Kidney (tissue), 22 donors: ENCODE measurements at places on chromosomes 16 and 17. TPM values are rescaled to one million over a fixed set of nuclear protein-coding genes. Genes with fewer than 3 reads are reported as not detected.

DNA sequence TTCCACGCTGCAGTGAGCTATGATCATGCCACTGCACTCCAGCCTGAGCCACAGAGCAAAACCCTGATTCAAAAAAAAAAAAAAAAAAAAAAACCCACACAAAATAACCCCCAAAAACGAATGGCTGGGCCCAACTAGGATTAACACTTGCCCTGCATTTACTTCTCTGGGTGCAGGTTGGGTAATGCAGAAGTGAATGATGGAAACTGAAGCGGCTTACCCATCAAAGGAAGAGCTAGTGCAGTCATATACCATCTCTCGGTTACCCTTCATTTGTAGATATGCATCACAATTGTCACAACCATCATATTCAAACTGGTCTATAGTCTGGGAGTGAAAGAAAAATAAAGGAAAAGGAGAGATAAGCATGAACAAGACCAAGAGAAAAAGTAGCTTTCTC, 819 bp downstream of the SUPT4H1 start:
- no peak for DNase-seq

- DNase-seq: peak; percentile 87
Measured at GRCh38 chr17:40443196-40443987, at the start of gene IGFBP4. Gene IGFBP4, plus strand, starts transcription at chr17:40443450. Its CDS starts 286 bp downstream, at chr17:40443736.

- DNase-seq: peak; percentile 59
Measured at GRCh38 chr17:79831265-79832217, 7.7 kb downstream of the CBX4 start.

GRCh38 chr16:20821682-20822081, 15.4 kb downstream of the REXO5 start:
- DNase-seq: no peak

DNA sequence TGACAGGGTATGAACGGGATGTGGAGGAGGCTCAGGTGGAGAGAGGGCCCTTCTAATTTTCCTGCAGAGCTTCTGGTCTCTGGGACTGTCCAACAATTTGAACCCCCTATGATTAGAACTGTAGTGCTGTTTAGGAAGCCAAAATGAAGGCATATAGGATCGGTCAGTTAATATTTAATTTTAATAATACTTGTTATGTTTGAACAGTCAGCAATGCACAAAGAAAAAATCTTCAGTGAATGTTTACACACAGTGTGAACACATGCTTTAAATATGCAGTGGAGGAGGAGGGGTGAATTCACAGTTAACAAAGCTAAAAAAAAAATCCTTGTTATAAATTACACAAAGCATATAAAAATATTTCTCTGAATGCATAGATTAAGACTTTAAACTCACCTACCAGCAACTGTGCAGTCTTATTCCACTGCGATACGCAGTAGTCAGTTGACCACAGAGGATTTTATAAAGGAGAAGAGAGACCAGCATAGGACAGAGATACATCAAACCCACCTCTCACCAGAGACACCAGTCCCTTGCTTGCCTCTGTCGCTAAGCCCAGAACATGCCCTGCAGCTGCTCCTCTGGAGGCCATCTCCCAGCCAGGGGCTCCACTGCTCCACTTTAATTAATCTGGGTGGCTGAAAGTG, 14.6 kb downstream of the ANKRD40 start:
- DNase-seq: no peak

- no peak for DNase-seq
Measured at GRCh38 chr16:72162105-72162692, 9.8 kb downstream of the PMFBP1 start.

DNA sequence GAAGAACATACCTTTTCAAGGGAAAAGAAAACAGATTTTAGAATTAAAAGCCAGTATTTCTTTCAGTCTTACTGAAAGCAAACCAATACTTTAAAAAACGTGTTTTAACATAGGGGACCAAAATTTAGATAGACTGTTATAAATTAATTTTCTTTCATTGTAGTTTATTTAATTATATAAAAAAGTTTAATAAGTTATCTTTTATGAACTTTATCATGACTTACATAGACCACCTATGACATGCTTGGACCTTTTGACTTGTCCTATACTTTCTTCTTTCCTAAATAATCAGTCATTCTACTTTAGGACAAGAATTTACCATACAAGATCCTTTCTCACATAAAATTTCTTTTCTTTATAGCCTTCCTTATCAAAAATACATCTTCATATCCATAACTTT, 102.0 kb upstream of the HAS3 start:
- no peak for DNase-seq

DNA sequence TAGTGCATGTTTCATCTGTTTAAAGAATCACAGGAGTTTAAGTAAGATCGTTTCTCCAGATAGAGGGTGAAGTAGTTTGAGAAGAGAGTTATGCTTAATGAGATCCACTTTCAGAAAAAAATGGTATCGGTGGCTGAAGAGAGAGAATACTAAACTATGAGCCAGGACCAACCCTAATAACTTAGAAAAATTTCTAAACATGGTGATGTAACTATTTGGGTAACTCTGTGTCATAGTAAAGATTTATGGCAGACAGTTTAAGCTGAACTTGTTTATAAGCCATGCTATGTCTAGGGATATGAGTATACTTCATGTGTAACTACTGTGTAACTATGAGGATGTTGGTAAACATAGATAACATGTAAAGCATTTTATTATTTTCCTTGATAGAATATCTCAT, 489.5 kb downstream of the KCNJ2 start:
- DNase-seq: no peak

GRCh38 chr17:48553826-48554225, 8.9 kb upstream of the HOXB2 start:
- DNase-seq: no peak

DNA sequence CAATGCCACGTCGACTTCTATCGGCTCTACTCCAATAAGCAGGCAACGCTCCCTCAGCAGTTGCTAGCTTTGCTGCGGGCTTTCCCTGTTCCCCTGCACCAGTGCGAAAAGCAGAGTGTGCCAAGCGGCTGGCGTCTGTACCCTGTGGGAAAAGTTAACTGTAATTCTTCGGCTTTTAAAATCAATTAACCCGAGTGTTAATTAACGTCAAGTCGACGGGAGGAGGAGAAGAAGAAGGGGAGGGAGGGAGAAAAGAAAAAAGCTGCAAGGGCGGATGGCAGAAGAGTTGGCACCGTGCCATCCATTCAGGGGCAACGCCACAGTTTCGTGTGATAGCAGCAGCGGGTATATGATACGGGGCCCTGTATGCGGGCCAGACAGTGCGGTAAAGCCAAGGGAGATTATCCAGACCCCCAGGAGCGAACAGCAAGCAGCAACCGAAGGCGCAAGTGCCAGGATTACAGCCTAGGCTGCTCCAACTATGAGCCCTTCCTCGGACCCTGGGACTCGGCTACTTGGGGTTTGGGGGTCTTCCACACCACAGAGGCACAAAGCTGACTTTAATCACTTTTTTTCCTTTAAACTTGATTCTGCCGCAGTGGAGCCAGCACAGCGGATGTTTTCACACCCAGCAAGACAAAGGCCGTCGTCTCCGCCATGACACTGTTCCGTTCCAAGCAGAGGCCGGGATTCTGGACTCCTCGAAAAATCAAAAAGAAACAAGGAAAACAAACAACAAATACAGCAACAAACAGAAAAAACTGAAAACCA, 253.8 kb upstream of the PMFBP1 start:
- no peak for DNase-seq

DNA sequence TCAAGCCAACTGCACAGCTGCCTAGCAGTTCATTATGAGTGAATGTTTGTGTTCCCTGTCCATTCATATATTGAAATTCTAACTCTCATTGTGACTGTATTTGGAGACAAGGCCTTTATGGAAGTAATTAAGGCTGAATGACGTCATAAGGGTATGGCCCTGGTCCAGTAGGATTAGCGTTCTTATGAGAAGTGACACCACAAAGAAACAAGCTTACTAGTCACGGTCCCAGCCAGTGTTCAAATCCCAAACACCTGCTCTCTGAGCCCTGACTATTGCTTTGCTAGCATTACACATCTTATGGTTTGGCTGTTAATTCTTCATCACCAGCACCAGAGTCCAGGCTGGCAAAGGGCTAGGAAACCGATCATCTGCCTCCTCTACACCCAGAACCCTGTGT, 2.2 kb downstream of the ZNF668 start:
- peak; percentile 22 for DNase-seq

DNA sequence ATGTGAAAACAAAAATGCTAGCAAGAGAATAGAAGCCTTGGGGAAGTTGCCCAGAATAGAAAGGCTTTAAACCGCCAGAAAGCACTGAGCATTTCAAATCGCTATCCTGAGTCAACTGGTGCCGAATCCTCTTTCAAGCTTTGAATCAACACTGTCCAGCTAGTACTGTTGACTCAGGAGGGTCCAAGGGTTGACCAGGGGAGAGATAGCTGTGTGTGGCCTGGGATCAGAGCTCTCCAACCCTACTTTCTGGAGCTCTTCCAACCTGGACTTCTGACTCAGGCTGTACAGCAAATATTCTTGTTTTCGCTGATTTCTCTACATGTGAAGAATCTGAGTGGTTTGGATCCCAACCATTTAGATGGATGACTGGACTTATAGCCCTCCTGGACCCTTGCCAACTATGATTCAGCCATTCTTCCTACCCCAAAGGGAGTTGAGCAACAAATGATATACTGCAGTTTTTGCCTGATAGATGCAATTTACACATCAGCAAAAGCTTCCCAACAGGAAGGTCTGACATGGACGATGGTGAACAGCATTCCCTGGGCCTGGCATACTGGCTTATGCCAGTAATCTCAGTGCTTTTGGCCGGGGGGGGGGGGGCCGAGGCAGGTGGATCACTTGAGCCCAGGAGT, 154.0 kb upstream of the SDK2 start:
- no peak for DNase-seq

DNA sequence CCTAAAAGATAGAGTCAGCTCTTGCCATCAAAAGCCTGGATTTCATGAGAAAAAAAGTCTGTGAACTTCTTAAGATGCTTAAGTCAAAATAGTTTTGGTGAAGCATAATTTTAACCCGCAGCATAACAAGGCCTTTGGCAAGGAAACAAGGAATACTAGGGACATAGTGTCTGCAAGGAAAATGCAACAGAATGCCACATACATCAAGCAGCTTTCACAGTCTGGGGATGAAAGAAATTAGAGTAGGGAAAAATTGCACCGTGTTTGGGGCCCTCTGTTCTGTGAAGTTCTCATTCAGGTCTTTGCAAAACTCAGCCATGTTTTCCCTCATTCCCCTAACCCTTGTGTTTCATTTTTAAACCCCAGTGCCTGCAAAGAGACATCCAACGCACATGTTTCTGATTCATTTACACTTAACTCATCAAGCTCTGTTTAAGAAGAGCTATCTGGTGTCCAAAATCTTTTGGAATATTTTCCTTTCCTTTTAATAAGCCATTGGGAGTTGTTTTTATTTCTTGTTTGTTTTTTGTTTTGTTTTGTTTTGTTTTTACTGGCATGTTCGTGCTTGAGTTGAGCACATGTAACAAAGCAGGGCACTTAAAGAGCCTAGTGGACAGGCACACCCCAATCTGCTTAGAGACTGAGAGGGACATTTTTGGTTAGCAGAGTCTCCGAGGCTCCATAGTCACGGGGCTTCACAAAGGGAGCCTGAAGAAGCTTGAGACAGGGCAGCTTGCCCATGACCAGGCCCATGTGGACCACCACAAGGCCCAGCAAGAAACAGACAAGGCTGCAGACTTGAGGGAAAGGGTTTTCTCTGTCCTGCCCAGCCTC, 116.5 kb downstream of the ANKFN1 start:
- DNase-seq: no peak

DNA sequence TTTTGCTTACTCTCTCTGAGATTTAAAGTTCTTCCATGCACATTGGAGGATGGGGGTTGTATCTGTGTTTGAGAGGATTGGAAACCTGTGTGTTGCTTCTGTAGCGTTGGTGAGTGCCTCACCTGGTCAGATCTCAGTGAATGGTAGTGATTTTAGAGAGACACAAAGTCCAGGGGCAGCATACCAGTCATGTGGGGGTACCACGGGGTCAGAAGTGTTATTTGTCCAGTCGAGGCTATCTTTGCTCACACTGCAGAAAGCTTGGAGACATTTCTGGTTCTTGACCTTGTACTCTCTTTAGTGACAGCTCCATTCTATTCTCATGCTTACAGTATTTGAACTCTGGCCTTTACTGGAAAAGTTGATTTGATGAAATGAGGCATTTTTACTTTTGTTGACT, 23.7 kb downstream of the PRKAR1A start:
- no peak for DNase-seq

DNA sequence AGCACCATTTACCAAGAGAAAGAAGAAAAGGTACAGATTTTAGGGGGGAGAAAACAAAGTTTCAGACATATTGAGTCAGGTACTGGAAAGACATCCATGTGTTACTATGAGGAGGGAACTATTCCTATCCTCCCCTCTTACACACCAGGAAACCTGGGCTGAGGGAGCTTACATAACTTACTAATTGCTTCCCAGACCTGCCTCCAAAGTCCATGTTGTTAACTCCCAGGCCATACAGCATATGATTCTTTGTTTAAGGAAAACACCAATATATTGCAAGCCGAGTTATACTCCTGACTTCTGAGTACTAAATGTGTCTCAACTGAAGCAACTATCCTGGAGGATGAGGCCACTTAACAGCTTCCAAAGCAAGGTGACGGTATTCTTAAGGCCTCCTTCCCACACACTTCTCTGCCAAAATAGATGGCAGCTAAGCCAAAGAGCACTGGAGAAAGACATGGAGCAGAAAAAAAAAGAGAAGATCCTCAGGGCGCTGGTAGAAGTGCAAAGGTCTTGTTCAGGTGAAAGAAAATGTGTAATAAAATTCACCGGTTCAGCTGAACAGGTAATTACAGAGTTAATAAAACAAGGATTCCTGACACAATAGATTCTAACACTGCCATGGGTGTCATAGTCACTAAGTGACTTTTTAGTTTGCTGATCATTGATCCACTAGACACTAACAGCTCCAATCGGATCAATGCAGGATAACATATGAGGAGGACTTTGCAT, 151.1 kb downstream of the SKAP1 start:
- DNase-seq: no peak

DNA sequence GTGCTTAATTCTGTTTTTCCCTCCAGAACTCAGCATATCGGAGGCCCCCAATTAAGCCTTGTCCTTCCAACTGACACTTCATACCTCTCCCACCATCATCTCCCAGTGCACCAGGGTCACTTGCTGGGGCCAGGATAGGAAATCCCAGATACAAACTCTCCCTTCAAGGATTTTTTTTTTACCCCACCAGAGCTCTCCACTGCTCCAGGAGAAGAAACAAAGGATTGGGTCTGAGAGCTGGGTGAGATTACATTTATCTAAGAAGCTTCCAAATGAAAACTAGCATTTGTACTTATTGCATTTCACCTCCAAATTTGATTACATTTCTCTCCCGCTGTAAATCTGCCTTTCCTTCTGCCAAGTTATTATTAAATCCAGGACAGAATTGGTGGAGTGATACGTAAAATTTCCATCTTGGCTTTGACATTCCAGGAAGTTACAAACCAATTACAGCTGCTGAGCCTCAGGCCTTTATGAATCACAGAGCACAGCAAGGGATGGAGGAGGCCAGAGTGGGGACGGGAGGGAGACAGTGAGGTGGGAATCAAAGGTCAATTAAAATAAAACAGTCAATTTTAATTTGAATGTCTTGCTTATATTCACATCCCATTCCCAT, 123.5 kb downstream of the USP31 start:
- peak; percentile 7 for DNase-seq

SMARCD2 gene
- 39.9 TPM for polyA plus RNA-seq

SPATA32 gene
- not detected for polyA plus RNA-seq

GNG13 gene
- polyA plus RNA-seq: not detected

PPL gene
- 7.7 TPM for polyA plus RNA-seq
